Chondrocyte (in vitro differentiated cells): ENCODE measurements at places on chromosomes 5 and 9. TPM values are rescaled to one million over a fixed set of nuclear protein-coding genes. Genes with fewer than 3 reads are reported as not detected.

The LOX gene
- total RNA-seq: 320 to 615 TPM (median 611 TPM) in 3 replicates

The AGXT2 gene
- total RNA-seq: not detected in 3 replicates

The DAB2IP gene
- 36.6 to 66.7 TPM (median 58.5 TPM) in 3 replicates for total RNA-seq

- DNase-seq: no peak
- H3K36me3 ChIP-seq: peaks cover 9% of the 10 kb centered on the region
- H3K4me3 ChIP-seq: no peak overlapping the region
- no peak overlapping the region for H3K27ac ChIP-seq
- H3K4me1 ChIP-seq: peaks cover 5% of the 10 kb centered on the region
These were observed 29.3 kb downstream of the CATSPER3 start for GRCh38 chr5:134997015-134997414.

GRCh38 chr5:141838326-141839014, 39.7 kb downstream of the PCDH1 start:
- H3K27ac ChIP-seq: peak overlapping the region; percentile 79
- no peaks in the 10 kb centered on the region for H3K27me3 ChIP-seq
- no peaks in the 10 kb centered on the region for H3K36me3 ChIP-seq
- no peak for DNase-seq
- H3K4me3 ChIP-seq: no peak overlapping the region

DNA sequence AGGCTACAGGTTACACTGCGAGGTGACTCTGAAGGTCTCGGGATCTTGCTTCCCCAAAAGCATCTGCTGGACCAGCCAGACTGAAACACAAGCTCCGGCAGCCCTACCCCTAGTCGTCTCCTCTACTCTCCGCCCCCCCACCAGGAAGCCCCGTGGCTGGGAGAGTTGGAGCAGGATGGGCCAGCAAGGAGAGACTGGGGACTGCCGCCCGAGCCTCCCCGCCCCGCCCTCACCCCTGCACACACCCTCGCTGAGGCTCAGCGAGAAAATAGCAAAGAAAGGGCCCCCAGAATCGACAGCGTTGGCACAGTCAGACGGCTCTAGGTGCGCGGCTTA, 1.3 kb downstream of the TRIM7 start:
- H3K36me3 ChIP-seq: no peaks in the 10 kb centered on the region
- no peaks in the 10 kb centered on the region for H3K27me3 ChIP-seq
- peak overlapping the region; percentile 85 for H3K4me3 ChIP-seq
